Neural crest cell (in vitro differentiated cells): ENCODE measurements at places on chromosomes 6 and 20. TPM values are rescaled to one million over a fixed set of nuclear protein-coding genes. Genes with fewer than 3 reads are reported as not detected.

Gene ENPP5
- total RNA-seq, result 0.36 and 0.68 TPM in 2 replicates

GRCh38 chr6:6565069-6565468, 23.5 kb upstream of the LY86 start:
- no peak for DNase-seq

GRCh38 chr6:4021854-4022695, 56.9 kb downstream of the FAM217A start:
- DNase-seq, result no peak

Gene TNF
- total RNA-seq, result not detected in 2 replicates

DNA sequence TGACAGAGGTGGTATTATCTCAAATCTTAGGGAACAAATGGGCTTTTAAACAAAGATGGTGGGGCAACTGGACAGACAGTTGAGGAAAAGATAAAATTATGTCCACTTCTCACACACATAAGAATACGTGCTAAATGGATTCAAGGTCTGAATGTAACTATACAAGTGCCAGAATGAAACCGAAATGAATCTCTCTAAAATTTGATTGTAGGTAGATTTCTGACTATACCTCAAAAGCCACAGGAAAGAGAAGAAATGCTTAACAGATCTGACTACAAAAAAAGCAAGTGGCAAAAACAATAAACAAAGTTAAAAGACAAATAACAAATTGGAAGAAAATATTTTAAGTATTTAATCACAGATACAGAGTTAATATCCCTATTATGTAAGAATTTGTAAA, 182.7 kb upstream of the OLIG3 start:
- DNase-seq, result no peak

- DNase-seq, result peak; percentile 67
These were observed at the start of gene SLC29A1 for GRCh38 chr6:44223319-44224028. Gene SLC29A1, plus strand, starts transcription at chr6:44223595. Its CDS starts 3,719 bp downstream, at chr6:44227314.
